NCI-H1105 treated with DMSO at 0.1 percent for 48 hours (cell line): ENCODE measurements at places on chromosomes 5 and 9.

DNA sequence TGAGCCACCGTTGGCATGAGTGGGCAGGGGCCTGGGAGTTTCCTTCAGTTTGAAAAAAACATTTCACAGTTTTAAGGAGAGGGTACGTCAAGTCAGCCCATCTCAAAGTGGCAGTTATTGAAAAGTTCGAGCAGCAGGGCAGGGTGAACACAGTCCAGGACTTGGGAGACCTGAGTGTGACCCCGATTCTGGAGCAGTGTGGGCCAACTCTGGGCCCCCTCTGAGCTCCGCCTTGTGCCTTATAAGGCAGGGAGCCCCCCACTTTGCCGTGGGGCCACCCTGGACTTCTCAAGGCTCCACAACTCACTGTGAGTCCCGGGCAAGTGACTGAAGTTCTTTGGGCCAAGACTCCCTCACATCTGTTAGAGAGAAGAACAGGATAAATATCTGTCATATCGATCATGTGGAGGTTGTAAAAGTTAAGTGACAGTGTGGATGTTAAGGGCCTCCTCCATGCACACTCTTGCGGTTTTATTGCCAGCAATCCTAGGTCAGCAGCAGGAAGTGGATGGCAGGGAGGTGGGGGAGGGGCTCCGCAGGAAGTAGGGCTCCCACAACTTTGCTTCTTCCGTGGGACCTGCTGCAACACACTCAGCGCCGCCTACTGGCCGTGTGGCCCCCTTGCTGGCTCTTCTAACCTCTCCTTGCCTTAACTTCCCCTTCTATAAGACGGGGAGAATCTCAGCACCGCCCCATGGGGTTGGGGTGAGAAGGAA, 38.4 kb downstream of the HRH2 start:
- no peak for DNase-seq

DNA sequence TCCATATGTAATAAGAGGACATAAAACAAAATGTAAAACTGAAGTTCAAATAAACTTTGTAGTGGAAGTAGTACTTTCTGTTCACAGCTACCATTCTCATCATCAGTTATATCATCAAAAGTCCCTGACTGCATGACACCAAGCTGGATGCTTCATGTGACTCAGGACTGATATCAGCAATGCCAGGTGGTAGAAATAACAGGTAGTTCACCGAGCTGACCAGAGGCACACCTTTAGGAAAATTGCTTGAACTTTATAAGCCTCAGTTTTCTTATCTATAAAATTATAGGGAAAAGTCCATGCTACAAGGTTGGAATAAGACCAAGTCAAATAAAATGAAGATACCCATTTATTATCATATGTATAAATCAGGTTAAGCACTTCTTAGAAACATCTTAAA, 124.9 kb upstream of the PTGER4 start:
- no peak for DNase-seq

DNA sequence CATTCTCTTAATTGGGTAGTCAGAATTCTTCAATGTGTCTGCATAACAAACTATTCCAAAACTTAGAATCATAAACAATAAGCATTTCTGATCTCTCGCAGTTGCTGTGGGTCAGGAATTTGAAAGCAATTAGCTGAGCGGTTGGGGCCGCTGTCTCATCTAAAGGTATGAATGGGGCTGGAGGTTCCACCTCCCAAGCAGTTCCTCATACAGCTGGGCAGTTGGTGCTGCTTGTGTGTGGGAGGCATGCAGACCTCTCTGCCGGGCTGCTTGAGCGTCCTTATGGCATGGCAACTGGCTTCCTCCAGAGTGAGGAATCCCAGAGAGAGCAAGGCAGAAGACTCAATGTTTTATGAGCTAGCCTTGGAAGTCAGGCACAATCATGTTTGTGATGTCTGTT, 30.2 kb upstream of the SEMA4D start:
- no peak for DNase-seq

- no peak for DNase-seq
Measured at GRCh38 chr9:22214021-22214420, 204.9 kb upstream of the CDKN2B start.
